Stimulated activated CD4-positive, alpha-beta T cell treated with anti-CD3 and anti-CD28 coated beads, Interleukin-15, amount 100 ng/mL, for 1 hour (primary cell): ENCODE measurements at places on chromosomes 3 and 15.

DNA sequence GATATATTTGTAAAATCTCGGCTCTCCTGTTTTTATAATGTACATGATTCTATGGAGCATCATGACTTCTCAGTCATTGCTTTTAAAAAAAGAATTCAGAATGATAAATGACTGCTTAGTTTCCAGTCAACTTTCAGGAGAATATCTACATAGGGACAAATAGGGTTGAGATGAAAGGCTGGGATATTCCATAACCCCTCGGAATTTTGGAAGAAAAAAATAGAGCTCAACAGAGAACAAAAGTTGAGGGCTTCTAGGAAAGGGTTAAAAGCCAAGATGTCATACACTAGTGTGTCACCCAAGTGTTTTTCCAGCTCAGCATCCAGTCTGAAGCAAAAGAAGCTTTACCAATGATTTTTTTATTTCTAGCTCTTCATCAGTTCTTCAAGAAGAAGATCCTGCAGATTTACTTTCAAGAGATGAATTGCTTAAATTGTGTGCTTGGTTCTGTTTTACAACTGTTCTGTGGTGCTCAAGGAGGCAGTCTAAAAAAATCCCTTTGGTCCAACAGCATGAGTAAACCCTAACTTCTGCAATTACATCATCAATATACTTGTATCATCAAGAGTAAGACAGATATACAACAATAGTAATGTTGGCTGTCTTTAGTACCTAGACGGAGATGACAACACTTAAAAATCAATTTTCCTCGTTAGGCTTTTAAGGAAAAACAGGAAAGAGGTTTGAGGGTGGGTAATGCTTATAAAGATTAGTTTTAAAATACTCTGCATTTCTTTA, 979 bp downstream of the UNC13C start:
- no peak for DNase-seq

- no peak for DNase-seq
Measured at GRCh38 chr15:89004726-89005030, 83.6 kb upstream of the ABHD2 start.

DNA sequence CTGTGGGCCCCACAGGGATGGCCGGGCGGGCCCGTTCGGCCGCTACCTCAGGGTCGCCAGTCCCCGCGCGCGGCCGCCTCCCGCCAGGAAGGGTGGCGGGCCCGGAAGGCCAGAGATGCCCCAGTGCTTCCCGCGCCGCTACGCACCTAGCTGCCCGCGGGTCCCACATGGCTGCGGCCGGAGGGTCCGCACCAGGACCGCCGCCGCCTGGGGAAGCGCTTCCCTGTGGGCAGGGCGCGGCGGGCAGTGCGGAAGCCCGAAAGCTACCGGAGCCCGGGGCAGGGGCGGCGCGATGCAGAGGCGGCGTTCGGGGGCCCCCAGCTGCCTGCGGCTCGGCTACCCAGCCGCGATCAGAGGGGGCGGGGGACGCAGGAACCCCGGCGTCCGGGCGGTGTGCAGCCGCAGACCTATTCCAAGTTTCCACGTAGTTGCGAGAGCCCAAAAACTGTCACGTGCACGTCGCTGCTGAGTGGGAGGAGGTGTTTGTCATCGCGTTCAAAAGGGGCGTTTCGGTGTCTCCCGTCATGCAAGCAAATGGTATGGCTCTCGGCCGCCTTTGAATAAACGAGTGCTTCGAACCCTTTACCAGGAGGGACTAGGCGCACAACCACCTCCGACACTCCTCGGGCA, at the start of gene TRANK1:
Gene TRANK1, minus strand, starts transcription at position 414 of the 630 bp plus-strand sequence. Its CDS starts 245 bp downstream, at position 169.
- DNase-seq: peak; percentile 71

GRCh38 chr3:132311841-132312240, 5.4 kb upstream of the ACP3 start:
- DNase-seq: no peak

DNA sequence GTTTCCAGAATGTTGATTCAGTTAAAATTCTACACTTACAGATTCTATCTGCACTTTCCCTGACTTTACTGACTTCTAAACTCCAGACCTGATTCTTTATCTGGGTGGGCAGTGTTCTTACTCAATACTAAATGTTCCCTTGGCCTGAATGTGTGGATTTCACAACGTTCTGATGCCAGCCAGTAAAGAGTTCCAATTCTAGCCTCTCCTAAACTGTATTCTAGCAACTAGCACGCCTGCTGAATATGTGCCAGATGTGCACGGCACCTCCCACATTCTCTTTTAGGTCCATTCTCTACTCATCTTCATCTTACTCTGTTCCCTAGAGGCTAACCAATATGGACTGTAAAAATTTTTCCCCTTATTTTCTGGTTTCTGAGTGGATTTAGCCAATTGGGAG, 479.5 kb upstream of the AGTR1 start:
- no peak for DNase-seq

GRCh38 chr3:157066335-157067098, 93.4 kb downstream of the CCNL1 start:
- DNase-seq: no peak

DNA sequence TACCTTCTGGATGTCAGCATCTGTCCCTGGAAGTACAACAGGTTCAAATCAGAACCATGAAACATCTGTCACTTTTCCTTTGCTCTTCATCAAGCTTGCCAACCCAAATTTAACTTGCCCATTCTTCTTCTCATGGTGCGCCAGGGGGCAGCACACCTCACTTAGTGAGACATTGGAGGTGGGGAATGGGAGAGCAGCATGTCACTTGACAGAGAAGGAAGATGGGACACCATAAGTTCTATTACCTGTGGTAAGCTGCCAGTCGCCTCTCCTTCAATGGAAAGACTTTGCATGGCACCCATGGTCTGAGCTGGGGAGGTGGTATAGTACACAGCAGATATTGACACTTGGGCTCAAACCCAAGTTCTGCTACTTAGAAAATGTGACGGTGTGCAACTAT, 2.9 kb downstream of the SCN5A start:
- no peak for DNase-seq

DNA sequence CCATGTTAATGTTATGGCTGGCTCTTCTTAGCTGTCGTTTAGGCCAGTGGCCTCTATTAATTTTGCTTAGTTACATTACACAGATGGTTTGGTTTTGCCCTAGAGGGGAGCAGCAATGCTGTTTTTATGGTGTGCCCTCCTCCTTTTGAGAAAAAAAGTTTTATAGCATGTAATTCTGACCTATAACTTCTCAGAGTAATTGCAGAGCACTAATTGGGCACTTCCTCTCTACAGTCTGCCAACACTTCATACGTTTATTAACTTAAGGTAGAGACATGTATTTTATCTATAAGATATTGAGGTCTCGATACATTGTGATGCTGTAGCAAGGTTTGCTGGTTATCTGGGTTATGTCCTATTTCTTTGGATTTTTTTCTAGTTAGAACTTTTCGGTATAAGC, 12.2 kb downstream of the SLC25A26 start:
- no peak for DNase-seq

DNA sequence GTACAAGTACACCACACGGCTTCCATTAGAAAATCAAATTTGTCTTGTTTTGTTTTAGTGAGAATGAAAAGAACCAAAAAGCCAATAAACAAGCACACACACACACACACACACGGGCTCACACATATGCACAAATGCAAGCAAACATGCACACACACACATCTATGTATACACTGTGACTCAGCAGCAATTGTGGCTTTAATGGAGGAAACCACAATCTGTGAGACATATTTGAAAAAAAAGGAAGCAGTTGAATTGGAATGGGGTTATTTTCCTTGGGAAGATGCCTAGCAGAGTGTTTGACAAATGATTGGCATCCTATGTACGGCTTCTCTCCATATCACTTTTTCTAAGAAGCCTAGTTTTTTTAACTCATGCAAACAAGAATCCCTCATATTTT, 201.1 kb upstream of the ARRDC4 start:
- no peak for DNase-seq

DNA sequence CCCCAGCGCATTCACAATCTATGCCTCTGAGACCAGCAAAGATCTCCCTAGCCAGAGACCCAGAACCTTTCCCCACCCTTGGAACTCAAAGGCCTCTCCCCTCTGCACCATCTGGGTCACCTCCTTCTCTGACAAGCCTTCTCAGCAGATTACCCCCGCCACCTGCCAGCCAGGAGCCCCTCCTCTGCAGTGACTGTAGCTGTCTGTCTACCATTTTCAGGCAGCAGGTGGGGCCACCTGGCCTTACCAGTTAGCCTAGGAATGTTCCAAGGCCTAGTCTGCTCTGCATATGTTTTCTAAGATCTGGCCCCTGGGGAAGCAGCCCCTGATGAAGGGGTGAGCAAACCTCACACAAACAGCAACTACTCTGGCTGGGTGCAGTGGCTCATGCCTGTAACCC, 2.4 kb downstream of the MYLK start:
- DNase-seq: no peak

DNA sequence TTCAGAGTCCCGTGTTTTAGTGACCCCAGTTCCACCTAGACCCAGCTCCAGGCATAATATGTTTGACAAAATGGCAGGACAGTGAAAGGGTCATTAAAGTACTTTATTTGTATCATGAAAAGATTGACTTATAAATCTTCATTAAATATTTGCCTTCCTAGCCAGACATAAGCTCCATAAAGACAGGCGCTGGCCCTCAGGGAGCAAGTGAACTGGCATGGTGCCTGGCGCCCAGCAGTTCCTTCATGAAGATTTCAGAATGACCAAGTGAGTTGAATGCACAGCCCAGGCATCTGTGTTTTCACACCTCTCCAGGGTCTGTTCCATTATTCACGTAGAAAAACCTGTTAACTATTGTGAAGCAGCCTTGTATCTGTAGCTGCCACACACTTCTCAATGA, 166.2 kb downstream of the GAP43 start:
- no peak for DNase-seq

DNA sequence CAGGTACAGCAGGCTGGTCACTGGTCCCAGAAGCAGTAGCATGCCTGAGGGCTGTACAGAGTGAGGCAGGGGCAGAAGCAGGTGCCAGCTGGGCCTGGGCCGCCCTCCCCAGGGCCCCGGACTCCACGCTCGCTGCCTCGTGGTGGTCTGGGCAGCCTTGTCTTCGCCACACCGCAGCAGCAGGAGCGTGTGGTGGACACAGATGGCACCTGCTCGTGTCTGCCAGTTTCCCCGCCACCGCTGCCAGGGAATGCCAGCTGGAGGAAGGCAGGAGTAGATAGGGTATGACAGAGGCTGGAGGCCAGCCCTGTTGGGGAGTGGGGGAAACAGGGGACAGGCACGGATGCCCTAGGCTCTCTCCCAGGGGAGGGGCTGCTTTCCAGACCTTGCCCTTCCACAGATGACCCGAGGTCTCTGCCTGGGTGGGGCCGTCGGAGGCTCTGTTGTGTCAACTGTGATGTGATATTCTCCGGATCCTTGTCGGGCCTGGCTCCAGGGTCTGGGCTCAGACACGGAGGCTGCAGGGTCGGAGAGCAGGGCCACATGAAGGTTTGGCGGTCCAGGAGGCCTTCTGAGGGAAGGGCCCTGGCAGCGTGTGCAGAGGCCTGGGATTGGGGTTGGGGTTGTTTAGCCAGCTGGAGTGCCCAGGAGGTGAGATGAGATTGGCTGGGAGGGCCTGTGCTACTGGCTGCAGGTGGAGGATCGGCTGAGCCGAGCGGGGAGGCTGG, 33.6 kb downstream of the GOLGA6L10 start:
- no peak for DNase-seq

GRCh38 chr3:170368921-170369320, 11.4 kb downstream of the SKIL start:
- DNase-seq: no peak

GRCh38 chr3:177824841-177825240, 627.6 kb upstream of the TBL1XR1 start:
- no peak for DNase-seq

GRCh38 chr3:18264361-18264760, 160.8 kb downstream of the SATB1 start:
- no peak for DNase-seq

DNA sequence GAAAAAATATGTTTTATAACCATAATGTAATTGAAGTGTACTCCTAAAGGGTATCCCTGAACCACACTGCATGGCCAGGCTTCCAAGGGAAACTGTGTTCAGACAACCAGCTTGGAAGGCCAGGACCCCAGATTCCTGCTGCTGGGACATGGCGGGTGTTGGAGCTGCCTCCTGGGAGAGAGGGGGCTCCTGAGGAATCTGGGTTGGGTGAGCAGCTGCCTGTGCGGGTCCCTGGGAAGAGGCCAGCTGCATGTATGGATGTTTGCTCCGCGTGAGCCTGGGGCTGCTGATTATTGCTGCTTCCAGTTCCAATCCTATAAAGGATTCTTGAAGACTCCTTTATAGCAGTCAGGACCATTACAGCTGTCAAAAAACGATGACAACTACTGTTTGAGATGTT, 348.6 kb upstream of the ICE2 start:
- no peak for DNase-seq

GRCh38 chr3:31191354-31191753, 296.9 kb upstream of the GADL1 start:
- no peak for DNase-seq

DNA sequence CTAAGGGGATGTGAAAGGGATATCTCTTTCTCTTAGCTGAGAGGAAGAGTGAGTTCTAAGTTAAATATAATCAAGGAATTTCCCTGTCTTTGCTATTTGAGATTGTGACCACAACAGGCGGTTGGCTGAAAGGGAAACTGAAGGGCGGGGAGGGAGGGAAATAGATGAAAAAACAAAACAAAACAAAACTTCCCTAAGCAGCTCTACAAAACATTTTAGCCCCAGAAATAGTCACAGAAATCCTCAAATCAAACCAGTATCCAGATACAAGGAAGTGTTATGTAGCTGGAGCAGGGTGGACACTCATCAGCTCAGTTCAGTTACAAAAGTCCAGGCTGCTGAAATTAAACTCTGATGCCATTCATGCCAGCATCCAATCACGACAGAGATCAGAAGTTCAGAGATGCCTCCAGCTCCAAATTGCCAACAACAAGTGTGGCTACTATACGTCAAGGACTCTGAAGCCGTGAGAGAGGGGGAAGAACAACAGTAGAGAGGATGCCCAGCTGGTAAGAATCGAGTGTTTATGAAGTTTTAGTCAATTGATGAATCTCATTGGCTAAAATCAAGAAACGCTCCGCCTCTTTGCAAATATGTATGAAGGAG, 319 bp upstream of the TP63 start:
- DNase-seq: no peak
